IMR-90 (cell line): ENCODE measurements at places on chromosomes 3 and 15.
A peak's percentile ranks its signal among the peaks of the same experiment; 100 is the strongest.

- peak; percentile 56 for DNase-seq
These were observed 17.0 kb downstream of the RPLP1 start for GRCh38 chr15:69469467-69470201.

DNA sequence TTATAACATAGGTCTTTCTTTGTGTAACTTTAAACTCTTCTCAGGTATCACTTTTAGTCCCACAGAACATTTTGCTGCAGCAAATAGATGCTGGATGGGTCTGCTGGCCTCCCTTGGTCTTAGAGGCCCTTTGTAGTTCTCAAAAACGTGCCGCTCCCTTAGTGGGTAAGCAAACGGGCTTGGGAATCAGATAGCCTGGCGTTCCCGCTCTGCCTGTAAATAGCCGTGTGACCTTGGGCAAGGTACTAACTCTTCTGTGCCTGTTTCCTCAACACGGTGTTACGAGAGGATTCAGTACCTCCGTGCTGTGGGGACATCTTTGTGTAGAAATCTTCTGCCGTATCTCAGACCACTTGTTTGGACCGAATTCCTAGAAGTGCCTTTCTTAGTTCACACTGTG lies 64.4 kb downstream of the DNAJB8 start:
- no peak for DNase-seq

GRCh38 chr15:22811640-22812039 lies 25.2 kb downstream of the NIPA1 start:
- DNase-seq = peak; percentile 12

DNA sequence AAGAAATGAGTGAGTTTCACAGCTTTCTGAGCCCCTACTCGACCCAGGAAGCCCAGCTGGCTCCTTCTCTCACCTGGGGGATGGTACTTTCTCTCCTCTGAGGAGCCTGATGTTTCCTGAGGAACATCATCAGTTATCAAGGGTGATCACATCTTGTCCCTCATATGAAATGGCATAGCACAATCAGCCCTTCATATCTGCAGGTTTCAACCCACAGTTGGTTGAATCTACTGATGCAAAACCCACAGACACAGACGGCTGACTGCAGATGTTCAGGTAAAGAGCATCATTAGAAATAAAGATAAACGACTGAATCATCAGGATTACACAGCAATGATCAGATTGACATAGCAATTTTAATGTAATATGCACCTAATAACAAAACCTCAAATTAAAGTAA lies 93.6 kb upstream of the OSTN start:
- DNase-seq = no peak

- no peak for DNase-seq
These were observed 107.0 kb downstream of the XXYLT1 start for GRCh38 chr3:195163719-195164572.

DNA sequence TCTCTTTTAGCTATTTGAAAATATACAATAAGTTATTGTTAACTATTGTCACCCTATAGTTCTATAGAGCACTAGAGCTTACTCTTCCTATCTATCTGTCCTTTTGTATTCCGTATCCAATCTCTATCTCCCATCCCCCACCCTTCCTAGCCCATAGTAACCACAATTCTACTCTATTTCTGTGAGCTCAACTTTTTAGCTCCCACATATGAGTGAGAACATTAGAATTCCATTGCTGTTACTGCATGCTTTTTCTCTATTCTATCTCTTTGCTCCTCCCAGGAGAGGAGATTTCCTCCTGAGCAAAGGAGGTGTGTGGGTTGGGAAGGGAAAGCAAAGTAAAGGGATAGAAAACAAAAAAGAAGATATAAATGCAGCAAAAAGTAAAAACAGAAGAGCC lies 105.6 kb upstream of the SLC4A7 start:
- DNase-seq = peak; percentile 65

DNA sequence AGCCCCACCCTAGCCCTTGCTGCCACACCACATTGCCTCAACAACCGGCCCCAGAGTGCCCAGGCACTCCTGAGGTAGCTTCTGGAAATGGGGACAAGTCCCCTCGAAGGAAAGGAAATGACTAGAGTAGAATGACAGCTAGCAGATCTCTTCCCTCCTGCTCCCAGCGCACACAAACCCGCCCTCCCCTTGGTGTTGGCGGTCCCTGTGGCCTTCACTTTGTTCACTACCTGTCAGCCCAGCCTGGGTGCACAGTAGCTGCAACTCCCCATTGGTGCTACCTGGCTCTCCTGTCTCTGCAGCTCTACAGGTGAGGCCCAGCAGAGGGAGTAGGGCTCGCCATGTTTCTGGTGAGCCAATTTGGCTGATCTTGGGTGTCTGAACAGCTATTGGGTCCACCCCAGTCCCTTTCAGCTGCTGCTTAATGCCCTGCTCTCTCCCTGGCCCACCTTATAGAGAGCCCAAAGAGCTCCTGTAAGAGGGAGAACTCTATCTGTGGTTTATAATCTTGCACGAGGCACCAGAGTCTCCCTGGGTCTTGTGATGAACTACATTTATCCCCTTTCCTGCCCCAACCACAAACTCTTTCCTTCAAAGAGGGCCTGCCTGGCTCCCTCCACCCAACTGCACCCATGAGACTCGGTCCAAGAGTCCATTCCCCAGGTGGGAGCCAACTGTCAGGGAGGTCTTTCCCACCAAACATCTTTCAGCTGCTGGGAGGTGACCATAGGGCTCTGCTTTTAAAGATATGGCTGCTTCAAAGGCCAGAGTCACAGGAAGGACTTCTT lies 39.1 kb downstream of the MESD start:
- no peak for DNase-seq

GRCh38 chr3:189122526-189123205 lies 49.1 kb upstream of the TPRG1 start:
- no peak for DNase-seq

DNA sequence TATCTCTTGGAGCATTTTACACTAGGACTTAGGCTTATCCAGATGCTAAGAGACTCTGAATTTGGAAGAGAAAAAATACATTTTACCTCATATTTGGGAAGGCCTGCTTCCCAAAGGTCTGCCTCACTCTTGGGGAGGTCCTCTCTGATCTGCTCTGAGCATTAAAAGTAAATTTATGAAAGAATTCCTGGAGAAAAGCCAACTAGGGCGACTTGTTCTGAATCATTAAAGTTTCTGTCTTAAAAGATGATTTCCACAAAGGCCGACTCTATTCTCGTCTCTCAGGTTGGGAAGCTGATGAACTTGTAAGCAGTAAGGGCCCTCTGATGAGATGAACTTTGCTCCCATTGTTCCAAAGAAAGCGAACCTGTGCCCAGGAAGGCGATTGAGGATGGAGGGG lies 48.7 kb upstream of the HES1 start:
- no peak for DNase-seq

- no peak for DNase-seq
These were observed 173.4 kb downstream of the MCTP2 start for GRCh38 chr15:94404733-94405283.

DNA sequence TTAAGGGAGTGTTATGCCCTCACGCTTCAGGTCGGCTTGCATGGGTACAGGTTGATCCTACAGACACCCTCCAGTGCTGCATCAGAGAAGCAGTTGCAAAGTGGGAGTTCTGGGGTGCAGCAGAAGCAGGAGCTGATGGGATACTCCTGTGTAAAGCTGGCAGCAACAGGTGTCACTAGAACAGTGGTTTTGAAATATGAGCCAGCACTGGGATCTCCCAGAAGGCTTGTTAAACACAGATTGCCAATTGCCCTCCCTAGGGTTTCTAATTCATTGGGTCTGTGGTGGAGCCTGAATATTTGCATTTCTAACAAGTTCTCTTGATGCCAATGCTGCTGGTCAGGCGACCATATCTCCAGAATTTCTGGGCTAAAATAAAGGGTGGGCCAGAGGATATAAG lies 350.4 kb downstream of the CLSTN2 start:
- no peak for DNase-seq

DNA sequence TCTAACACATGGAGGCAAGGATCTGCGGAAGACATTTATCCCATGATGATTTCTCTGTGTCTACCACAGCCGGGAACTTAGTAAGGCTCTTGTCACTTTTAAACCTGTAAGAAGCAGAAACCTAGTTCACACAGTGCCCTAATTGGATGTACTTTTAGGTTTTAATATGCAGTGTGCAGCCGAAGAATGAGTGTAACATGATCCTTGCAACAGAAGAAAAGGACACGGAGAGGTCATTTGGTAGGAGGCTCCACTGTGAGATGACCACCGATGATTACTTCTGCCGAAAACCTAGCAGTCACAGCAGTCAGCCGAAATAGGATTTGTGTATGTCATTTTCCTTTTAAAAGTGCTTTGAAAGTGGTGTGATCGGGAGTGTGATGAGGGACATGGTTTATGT lies 6.8 kb downstream of the CACNA1D start:
- DNase-seq = no peak

GRCh38 chr15:52419494-52419893 lies 109.2 kb downstream of the MYO5A start:
- no peak for DNase-seq

DNA sequence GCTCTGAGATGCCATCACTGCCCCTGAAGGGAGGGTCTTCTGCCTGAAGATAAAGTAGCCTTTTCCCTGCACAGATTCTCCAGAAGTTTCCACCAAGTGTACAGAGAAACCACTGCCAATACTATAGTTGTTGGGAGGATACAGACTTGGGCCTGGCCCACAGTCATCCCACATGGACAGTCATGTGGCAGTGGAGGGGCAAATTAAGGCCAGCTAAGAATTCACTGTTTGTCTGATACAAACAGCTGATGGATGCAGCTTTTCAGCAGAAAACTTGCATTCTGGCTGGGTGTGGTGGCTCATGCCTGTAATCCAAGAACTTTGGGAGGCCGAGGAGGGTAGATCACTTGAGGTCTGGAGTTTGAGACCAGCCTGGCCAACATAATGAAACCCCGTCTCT lies 22.1 kb downstream of the HOMER2 start:
- DNase-seq = no peak

- DNase-seq = no peak
These were observed 189.9 kb downstream of the AKAP13 start for GRCh38 chr15:85570336-85570735.

DNA sequence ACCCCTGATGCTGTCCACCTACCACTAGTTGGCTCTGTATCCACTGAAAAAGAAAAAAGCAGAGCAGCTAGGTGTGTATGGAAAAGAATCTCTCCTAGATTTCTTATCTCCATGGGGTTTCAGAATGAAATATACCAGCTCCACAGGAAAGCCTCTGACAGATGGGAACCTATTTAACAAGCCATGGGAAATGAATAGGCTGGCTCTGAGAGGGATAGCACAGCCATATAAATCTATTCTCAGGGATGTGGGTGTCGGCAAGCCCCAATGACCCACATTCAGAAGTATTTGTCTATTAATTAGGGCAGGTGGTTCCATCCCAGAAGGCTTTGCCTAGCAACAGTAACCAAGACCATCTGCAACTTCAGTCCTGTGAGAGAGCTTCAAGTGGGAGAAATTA lies 694.1 kb downstream of the AGBL1 start:
- DNase-seq = no peak

- DNase-seq = no peak
These were observed 70.4 kb upstream of the GATA2 start for GRCh38 chr3:128563439-128563838.

DNA sequence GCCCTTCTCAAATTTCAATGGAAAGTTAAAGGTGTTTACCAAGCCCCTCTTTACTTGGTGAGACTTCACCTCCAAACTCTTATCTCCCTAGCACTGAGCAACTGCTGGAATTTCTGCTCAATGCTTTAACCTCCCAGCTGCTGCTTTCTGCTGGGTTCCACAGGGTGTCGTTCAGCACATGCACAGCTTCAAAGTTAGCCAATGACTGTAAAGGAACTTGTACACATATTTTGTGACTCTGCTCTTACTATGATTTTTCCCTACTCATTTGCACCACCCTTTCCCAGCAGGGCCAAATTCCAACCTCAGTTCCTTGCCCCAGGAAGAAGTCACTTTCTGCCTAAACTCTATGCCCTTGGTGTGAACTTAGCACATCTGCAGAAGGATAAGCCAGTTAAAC lies 89.7 kb downstream of the ULK4 start:
- peak; percentile 2 for DNase-seq
